NCI-H1417 treated with DMSO at 0.1 percent for 48 hours (cell line): ENCODE measurements at places on chromosomes 4 and X.

GRCh38 chrX:68072041-68072440 lies 361.3 kb downstream of the OPHN1 start:
- no peak for DNase-seq

DNA sequence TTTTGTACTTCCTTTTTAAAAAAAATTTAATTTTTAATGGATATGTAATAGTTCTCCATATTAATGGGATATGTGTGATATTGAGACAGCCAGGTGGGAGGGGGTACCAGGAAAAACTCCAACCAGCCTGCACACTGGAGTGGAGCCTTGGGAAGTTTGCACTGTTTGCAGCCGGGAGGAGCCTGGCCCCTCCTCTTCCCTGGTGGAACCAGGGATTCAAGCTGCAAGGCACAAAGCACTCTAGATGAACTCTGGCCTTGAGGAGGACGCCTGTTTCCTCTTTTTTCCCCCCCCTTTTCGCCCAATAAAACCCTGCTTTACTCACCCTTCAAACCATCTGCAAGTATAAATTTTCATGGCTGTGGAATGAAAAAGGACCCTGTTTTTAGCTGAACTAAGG lies 48.2 kb upstream of the GC start:
- no peak for DNase-seq

DNA sequence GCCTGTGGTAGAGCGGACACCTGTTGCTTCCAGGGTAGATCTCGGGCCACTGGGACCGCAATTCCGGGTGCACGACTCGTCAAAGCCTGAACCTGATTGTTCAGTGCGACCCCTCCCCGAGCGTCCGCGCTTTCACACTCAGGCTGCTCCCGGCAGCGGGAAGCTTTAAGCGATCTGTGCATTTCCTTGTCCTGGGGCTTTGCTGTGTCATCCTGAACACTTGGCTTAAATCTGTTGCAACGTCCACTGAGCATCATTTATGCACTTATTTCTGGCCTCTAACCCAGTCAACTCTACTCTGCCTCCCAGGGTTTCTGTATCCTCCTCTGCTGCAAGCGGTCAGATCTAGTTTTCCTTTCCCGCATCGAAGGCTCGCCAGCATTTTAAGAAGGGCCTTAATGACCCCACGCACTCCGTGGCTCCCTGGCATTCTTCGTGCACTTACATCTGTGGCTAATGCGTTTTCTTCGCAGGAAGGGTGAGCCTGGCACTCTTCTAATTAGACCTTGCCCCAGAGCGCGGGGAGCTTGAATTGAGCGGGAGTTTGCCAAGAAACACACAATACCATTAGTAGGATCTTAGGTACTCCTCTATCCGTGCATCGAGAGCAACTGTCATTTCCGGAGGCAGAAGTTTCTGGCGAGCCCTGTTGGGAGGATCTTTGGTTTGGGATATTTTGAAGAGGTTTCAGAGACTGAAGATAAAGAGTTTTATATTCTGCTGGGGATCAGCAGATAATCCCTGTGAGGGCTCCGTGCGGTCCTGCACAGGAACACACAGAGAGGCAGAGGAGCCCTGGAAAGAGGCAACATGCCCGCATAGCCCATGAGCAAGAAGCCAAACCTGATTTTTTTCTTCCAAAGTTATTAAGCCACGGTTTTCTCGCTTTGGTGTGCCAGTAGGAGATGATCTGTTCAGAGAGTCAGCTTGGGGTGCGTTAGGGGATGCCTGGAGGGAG lies 654 bp upstream of the DDIT4L start:
- no peak for DNase-seq

- DNase-seq: no peak
Observed at GRCh38 chrX:21885568-21885967, 29.8 kb downstream of the YY2 start.

GRCh38 chr4:8709729-8710360 lies 117.3 kb downstream of the CPZ start:
- DNase-seq: no peak

GRCh38 chr4:145795521-145795920 lies 115.6 kb downstream of the C4orf51 start:
- no peak for DNase-seq

GRCh38 chrX:24482823-24483415 lies 17.8 kb downstream of the PDK3 start:
- DNase-seq: no peak

DNA sequence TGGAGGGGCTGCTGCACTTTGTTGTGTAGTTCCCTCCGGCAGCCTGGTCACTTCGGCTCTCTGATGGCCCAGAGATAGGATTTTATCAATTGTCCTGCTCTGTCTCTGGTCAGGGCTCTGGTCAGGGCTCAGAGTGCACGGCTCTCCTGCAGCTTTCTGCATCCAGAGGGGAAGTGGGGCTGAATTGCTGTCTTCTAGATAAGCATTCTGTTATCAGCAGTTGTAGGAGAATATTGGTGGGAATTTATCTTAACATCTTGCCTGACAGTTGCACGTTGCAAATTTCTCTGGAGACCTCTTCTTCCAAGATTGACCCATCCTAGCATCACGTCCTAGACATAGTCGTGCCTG lies 62.8 kb downstream of the FAM193A start:
- no peak for DNase-seq

DNA sequence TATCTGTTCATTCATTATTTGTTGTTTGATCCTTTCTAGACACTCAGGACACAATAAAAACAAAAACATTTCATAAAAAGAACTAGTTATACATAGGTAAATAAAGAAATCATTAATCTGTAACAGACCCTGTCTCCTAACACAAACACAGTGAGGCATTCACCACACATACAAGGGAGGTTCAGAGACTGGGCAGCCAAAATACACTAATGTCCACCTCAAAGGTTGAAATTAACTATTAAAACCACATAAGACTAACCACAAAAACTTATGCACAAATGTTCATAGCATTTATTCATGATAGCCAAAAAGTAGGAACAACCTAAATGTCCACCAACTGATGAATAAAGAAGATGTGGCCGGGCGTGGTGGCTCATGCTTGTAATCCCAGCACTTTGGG lies 7.8 kb downstream of the PAPSS1 start:
- no peak for DNase-seq

DNA sequence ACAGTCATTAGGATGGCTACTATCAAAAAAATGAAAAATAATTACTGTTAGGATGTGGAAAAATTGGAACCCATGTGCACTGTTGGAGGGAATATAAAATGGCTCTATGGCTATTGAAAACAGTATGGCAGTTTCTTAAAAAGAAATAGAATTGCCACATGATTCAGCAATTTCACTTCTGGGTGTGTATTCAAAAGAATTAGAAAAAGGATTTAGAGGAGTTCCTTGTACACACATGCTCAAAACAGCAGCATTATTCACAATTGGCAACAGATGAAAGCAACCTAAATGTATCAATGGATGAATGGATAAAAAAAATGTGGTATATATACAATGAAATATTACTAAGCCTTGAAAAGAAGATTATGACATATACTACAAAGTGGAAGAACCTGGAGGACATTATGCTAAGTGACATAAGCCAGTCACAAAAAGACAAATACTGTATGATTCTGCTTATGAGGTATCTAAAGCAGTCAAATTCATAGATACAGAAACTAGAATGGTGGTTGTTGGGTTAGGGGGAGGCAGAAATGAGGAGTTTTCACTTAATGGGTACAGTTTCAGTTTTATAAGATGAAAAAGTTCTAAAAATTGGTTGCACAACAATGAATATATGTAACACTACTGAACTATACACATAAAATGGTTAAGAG lies 123.2 kb downstream of the ELOVL6 start:
- DNase-seq: no peak

DNA sequence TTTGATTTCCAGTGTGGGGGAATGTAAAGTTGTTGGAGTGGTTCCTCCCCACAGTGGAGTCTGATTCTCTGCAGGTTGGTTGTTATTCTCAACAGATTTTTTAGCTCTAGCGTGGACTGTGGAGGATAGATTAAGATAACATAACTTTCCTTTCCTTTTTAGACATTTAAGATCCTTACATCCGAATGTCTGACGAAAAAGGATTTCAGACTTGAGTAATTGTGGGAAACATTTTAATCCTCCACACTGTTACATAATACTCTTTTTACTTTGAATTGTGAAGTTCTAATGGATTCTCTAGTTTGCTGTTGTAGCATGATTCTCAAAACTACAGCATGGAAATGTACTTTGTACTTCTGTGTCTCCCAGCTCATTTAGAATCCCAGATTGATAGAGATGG lies 107.8 kb downstream of the ARHGAP10 start:
- no peak for DNase-seq

- DNase-seq: no peak
Observed at GRCh38 chrX:24099394-24099793, 44.6 kb downstream of the EIF2S3 start.

GRCh38 chr4:1208970-1209704 lies 36.8 kb upstream of the SPON2 start:
- DNase-seq: no peak

DNA sequence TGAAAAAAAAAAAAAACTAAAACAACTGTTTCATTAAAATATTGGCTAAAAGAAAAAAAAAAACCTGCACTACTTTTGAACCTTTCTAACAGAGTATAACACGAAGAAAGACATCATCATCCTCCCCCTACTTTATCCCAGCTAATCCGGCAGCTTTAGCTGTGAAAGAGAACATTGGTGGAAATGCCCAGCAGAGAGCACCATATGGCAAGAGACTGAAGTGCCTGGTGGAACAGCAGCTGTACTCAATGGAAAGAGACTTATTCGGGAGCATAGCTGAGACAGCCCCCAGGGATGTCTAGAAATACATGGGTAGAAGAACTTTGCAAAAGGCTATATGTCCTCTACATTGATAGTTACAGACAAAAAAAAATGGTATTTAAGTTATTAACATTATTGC lies 30.3 kb downstream of the STPG2 start:
- no peak for DNase-seq

DNA sequence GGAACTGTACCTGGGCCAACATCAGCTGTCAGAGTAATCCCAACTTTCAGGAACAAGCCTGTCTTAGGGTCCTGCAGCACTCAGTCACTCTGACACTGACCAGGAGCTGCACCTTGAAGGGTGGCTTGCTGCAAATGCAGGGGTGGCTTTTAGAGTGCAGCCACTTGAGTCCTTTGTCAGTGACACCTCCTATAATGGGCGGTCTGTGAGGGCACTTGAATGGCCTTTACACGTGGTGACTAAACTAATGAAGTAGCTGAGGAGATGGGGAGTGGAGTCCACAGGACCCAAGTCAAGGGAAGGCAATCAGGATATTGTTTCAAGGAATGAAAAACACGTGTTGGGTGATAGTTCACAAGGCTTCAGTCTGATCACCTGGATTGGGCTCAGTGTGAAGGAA lies 11.1 kb upstream of the LNX1 start:
- DNase-seq: no peak

- no peak for DNase-seq
Observed at GRCh38 chrX:137041329-137041728, 7.5 kb upstream of the GPR101 start.

DNA sequence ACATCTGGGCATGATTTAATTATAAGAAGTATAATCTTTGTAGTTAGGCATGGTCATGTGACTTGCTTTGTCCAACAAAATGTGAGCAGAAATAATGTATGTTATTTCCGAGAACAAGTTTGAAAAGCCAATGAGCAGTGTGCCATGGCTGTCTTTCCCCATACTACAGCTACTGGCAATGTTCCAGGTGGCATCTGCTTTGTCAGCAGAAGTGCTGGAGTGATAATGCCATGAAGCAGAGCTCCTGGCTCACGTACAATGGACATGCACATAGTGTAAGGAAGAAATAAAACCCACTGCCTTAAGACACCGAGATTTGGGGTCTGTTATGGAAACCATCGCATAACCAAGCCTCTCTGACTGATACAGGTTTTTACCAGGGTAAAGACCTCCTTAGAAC lies 212.6 kb upstream of the RASGEF1B start:
- DNase-seq: no peak
